Activated T-helper 1 cell treated with anti-CD3 and anti-CD28 coated beads, Interleukin-12 subunit alpha, Interleukin-12 subunit beta, Interleukin-2, Interleukin-4 antibody, amounts not matched to agents 30 ng/mL and 10 ng/mL and 1 ng/mL, durations not matched to agents 14 hours and 24 hours and 36 hours (primary cell): ENCODE measurements at places on chromosomes 5 and 9. TPM values are rescaled to one million over a fixed set of nuclear protein-coding genes. Genes with fewer than 3 reads are reported as not detected.
A peak's percentile ranks its signal among the peaks of the same experiment; 100 is the strongest.

GRCh38 chr9:110758201-110758600 is 89.6 kb downstream of the MUSK start:
- no peaks in the 10 kb centered on the region for H3K36me3 ChIP-seq
- no peaks in the 10 kb centered on the region for H3K4me1 ChIP-seq
- no peak overlapping the region for H3K4me3 ChIP-seq

DNA sequence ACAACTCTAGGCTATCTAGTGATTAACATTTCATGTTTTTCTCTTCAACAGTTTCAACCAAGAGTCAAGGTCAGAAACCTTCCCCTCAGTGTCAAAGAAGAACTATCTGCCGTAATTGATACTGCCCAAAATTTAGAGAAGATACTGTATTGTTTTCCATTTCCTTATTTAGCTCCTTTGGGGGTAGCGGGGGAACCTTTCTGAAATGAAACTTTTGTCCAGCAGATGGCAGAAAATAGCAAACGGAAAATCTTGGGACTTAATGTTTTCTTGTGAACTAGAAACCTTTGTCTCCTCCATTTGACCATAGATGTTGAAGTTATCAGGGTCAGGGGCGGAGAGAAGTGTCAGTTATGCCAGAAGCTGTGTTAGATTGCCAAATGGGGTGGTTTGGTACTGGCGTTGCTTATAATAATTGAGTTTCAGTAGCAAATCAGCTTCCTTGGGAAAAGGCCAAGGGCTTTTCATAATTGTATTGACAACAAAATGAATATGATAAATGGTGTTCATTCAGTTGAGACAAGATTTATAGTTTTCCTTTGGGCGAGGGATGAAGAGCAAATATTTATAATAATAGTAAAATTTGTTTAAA is 101.7 kb upstream of the TLX3 start:
- H3K27me3 ChIP-seq = peaks cover 2% of the 10 kb centered on the region
- no peak overlapping the region for H3K27ac ChIP-seq
- no peaks in the 10 kb centered on the region for H3K36me3 ChIP-seq
- no peaks in the 10 kb centered on the region for H3K4me1 ChIP-seq

- no peak overlapping the region for H3K27ac ChIP-seq
- H3K27me3 ChIP-seq = peaks cover 15% of the 10 kb centered on the region
- DNase-seq = no peak
- H3K4me1 ChIP-seq = peaks cover 9% of the 10 kb centered on the region
- H3K4me3 ChIP-seq = no peak overlapping the region
These were observed 625.6 kb downstream of the RAB3C start for GRCh38 chr5:59208474-59208873.

DNA sequence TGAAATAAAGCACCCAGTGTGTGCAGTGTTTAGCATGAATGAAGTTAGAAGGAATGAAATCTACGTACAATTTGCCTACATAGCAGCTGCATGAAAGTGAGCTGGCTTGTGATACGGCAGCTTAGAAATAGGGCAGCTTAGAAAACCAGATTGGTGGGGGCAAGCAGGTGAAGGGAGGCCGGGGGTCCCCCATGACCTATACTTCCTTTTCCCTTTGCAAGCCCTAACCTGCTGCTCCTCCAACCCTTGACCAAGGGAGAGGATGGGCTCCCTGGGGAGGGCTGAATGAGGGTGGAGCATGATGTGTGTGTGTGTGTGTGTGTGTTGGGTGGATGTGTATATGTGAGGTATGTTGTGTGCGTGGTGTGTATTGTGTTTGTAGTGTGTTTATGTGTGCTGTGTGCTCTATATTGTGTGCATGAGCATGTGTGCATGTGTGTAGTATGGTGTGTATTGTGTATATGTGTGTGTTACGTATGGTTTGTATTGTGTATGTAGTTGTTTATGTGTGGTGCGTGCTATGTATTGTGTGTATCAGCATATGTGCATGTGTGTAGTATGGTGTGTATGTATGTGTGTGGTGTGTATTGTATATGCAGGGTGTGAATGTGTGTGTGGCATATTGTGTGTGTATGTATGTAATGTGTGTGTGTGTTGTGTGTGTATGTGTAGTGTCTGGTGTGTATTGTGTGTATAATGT is 72.1 kb downstream of the TENT4A start:
- peaks cover 11% of the 10 kb centered on the region for H3K4me1 ChIP-seq
- no peaks in the 10 kb centered on the region for H3K27me3 ChIP-seq
- H3K4me3 ChIP-seq = no peak overlapping the region
- no peak overlapping the region for H3K27ac ChIP-seq
- H3K36me3 ChIP-seq = no peaks in the 10 kb centered on the region

GRCh38 chr5:171162596-171162995 is 146.5 kb upstream of the TLX3 start:
- H3K4me1 ChIP-seq = no peaks in the 10 kb centered on the region
- no peak overlapping the region for H3K4me3 ChIP-seq

- H3K4me1 ChIP-seq = no peaks in the 10 kb centered on the region
- no peak overlapping the region for H3K27ac ChIP-seq
These were observed 664.3 kb upstream of the EDIL3 start for GRCh38 chr5:85049020-85049419.

DNA sequence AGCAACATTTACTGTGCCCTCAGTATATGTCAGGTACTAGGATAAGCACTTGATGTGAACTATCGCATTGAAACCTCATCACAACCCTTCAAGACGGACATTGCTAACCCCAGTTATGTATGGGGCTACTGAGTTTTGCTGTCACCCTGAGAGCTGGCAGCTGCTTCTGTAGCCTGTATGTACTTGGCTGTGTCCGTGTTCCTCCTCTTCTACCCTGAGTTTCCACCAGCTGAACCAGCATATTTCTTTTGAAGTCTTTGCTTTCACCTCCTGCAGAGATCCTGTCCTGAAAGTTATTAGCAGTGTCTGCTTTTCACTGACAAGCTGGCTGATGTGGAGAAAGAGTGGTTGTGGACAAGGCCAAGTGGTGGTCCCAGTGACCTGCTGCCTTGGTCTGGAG is 63.3 kb downstream of the ADGRV1 start:
- DNase-seq = no peak
- no peaks in the 10 kb centered on the region for H3K27me3 ChIP-seq
- no peaks in the 10 kb centered on the region for H3K36me3 ChIP-seq
- no peak overlapping the region for H3K4me3 ChIP-seq

GRCh38 chr9:36258208-36258995 is at the start of gene GNE:
TSS of gene GNE (minus strand) at chr9:36258448. CDS start at chr9:36249355, 9,093 bp downstream.
- peaks cover 15% of the 10 kb centered on the region for H3K4me1 ChIP-seq
- H3K4me3 ChIP-seq = peak within 1 kb of the TSS; percentile 96
- H3K36me3 ChIP-seq = peaks cover 2% of the 10 kb centered on the region
- H3K27ac ChIP-seq = peak within 1 kb of the TSS; percentile 96
- DNase-seq = peak; percentile 98

GRCh38 chr9:89690334-89690912 is 85.6 kb downstream of the GADD45G start:
- H3K36me3 ChIP-seq = no peaks in the 10 kb centered on the region
- no peaks in the 10 kb centered on the region for H3K27me3 ChIP-seq
- peak overlapping the region; percentile 35 for H3K4me3 ChIP-seq
- peak overlapping the region; percentile 75 for H3K27ac ChIP-seq
- DNase-seq = no peak
- H3K4me1 ChIP-seq = peaks cover 52% of the 10 kb centered on the region

- DNase-seq = no peak
- no peaks in the 10 kb centered on the region for H3K4me1 ChIP-seq
These were observed 7.1 kb downstream of the FPGS start for GRCh38 chr9:127809540-127810377.

DNA sequence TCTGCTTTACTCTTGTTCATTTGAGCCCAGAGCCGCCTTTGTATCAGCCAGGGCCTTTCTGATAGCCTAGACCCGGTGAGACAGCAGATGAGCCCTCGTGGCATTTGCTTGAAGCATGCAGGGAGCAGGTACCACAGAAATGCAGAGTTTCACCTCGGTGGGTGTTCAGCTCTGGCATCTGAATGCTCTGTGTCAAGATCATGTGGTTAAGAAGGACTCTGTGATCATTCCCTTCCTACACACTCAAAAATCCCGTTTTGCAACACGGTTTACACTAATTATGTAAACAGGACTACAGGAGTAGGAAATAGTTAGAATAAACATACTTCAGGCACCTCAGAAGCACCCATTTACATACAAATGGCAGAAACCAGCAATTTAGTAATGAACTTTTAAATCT is 67.2 kb downstream of the MVB12B start:
- H3K27ac ChIP-seq = no peak overlapping the region
- H3K27me3 ChIP-seq = no peaks in the 10 kb centered on the region
- H3K36me3 ChIP-seq = peaks cover 9% of the 10 kb centered on the region
- H3K4me3 ChIP-seq = no peak overlapping the region

- H3K4me3 ChIP-seq = no peak overlapping the region
- no peaks in the 10 kb centered on the region for H3K4me1 ChIP-seq
- DNase-seq = no peak
- H3K27me3 ChIP-seq = peaks cover 2% of the 10 kb centered on the region
- no peak overlapping the region for H3K27ac ChIP-seq
These were observed 89.7 kb upstream of the PCSK1 start for GRCh38 chr5:96522635-96523355.

DNA sequence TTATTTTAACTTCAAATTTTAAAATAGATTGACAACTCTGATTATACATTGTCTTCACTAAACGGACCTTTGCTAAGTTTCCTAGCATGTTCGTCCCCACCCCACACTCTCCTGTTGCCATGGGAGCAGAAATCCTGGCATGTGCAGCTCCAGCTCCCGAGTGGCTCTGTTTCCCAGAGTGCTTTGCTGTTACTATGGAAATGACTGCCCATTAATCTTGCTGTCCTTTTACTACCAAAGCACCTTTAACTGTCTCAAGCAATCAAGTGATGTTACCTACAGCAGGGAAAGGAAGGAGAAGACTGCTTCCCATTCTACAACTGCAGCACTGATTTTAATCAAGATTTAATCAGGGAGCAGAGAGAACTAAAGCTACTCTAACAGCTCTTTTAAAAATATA is 212.0 kb upstream of the KIF2A start:
- no peak for DNase-seq
- H3K27ac ChIP-seq = no peak overlapping the region
- no peaks in the 10 kb centered on the region for H3K36me3 ChIP-seq
- H3K4me1 ChIP-seq = no peaks in the 10 kb centered on the region
- H3K27me3 ChIP-seq = peaks cover 3% of the 10 kb centered on the region

DNA sequence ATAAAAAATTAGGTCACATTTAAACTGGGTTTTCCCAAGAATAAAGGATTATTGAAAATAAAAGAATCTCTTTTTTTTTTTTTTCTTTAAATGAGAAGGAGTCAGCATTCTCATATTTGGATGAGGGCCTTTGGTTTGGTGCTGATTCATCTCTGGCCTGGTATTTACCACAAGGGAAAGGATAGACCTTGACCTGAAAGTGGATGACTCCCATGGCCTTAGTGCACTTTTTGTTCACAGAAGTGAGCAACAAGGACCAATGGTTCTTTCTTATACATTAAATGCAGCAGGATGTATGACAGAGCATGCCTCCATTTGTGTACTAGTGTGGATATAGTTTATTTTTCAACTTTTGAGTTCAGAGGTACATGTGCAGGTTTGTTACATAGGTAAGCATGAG is 6.9 kb downstream of the YTHDC2 start:
- no peaks in the 10 kb centered on the region for H3K27me3 ChIP-seq

DNA sequence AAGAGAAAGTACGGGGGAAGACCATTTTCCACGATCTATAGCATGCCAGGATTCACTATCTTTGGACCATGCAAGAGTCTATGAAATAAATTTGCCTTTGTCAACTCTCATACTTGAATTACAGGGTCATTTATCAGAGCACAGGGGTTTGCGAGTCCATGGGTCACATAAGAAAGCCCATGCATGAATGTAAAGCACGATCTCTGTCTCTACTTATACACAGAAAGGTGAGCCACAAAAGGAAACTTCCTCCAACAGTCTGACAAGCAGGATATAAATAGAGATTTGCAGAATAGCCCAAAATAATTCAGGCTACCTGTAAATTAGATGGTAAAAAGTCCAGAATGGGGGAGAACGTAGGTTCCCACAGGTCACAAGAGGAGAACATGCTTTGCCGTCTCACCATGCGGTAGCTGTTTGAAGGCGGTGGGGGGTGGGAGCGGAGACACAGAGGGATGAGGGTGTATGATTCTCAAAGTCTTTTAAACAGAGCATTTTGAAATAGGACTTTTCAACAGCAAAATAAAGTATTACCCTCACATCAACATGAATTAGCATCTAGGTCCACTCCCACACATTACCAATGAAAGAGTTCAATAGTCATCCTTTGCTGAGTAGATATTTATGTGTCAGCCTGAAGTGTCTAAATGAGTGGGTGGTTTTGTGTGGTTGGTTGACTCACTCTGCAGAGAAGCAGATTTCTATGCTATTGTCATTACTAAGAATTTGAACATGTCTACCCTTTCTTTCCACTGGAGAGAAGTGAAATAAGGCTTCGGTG is 279.7 kb downstream of the EBF1 start:
- H3K4me3 ChIP-seq = no peak overlapping the region
- peaks cover 1% of the 10 kb centered on the region for H3K36me3 ChIP-seq
- DNase-seq = no peak
- no peaks in the 10 kb centered on the region for H3K27me3 ChIP-seq
- H3K27ac ChIP-seq = peak overlapping the region; percentile 80

- H3K27ac ChIP-seq = no peak overlapping the region
- H3K27me3 ChIP-seq = peaks cover 2% of the 10 kb centered on the region
- H3K4me1 ChIP-seq = no peaks in the 10 kb centered on the region
- no peak for DNase-seq
- no peak overlapping the region for H3K4me3 ChIP-seq
- H3K36me3 ChIP-seq = no peaks in the 10 kb centered on the region
These were observed 275.3 kb downstream of the TMEM38B start for GRCh38 chr9:105969636-105970035.

DNA sequence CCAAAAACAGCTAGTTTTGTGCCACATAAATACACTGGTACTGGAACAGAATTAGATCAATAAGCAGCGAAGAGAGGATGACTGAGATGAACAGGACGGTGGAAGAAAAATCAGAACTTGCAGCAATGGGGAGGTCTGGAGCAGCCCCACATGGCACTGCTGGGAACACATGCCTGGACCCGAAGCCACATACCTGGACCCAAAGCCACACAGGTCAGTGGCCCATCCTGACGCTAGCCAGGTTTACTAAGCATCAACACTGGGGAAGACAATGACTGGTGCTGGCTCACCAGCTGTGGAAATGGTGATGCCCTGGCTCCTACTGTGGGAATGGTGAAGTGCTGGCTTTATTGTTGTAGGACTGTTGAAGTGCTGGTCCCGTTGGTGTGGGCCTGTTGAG is 139.7 kb upstream of the IRX4 start:
- DNase-seq = no peak
- no peaks in the 10 kb centered on the region for H3K36me3 ChIP-seq
- H3K4me3 ChIP-seq = no peak overlapping the region
- H3K27ac ChIP-seq = no peak overlapping the region

Gene PCDHAC2
- total RNA-seq = not detected in 2 replicates

Gene FBXW11
- 55.6 and 57.9 TPM in 2 replicates for total RNA-seq

Gene LCN15
- not detected in 2 replicates for total RNA-seq

Gene MAMDC4
- 18.2 and 23.6 TPM in 2 replicates for total RNA-seq

Gene SLC34A3
- not detected in 2 replicates for total RNA-seq

Gene DAPK1
- total RNA-seq = 2.0 and 2.8 TPM in 2 replicates

Gene CTSL
- total RNA-seq = 1.5 and 2.5 TPM in 2 replicates

Gene EGFLAM
- not detected in 2 replicates for total RNA-seq

Gene SV2C
- 0.05 TPM in 1 of 2 replicates, not detected in the other for total RNA-seq

Gene PRUNE2
- 0.27 and 0.57 TPM in 2 replicates for total RNA-seq
